Fibroblast of mammary gland (primary cell): ENCODE measurements at places on chromosomes 6 and 20.

GRCh38 chr6:14440940-14441781 is 323.6 kb downstream of the CD83 start:
- peak; percentile 44 for DNase-seq

DNA sequence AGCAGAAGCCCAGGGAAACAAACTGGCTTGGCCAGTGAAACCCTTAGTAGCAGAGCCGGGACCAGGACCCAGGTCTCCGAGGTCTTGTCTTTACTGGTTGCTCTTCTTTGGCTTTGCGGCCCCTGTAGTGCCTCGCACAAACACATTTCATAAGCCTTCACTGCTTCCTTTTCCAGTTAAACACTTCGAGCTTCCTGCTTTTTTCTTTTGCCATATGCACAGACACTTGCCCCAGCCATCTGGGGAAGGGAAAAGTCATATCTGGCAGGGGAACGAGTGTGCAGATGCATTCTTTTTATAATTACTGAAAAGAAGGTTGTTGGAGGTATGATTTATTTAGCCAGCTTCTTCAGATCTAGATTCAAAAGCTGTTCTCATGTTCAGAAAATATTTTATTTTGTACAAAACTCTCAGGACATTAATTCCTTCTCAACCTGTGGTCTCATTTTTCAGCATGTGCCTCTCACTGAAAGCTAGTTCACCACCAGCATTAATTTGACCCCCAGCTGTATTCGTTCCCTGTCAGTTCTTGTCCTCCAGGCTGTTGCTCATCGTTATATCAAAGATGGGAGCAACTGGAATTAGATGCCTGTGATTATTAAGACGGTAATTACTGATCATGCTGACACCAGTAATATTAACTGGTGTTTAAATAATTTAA is 19.2 kb downstream of the KLHL32 start:
- no peak for DNase-seq

DNA sequence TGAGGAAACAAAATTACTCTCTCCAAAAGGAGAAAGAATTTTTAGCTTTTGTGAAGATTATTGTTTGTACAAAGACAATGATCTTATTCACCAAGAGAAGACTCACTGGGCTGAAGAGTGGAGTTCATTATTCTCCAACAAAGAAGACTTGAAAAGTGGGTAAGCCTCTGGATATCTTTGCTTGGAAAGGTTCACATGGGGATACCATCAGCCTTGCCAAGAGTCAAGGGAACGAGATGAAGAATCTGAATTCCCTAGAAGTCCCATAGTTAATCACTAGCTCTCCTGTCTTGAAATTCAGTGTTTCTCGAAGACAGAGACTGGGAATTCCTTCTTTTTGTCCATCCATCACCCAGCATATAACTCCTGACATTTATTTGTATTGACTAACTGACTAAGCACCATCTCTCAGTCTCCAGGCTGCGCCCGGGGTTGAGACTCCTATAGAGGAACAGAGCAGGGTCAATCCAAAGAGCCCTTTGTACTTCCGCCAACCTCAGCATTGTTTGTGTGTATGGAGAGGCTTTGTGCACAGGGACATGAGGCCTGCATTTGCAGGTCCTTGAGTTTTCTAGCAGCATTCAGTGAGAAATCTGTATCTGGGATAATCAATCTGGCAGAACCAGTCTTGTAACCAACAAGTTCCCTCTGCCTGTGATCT is 461.9 kb downstream of the KIF16B start:
- no peak for DNase-seq

DNA sequence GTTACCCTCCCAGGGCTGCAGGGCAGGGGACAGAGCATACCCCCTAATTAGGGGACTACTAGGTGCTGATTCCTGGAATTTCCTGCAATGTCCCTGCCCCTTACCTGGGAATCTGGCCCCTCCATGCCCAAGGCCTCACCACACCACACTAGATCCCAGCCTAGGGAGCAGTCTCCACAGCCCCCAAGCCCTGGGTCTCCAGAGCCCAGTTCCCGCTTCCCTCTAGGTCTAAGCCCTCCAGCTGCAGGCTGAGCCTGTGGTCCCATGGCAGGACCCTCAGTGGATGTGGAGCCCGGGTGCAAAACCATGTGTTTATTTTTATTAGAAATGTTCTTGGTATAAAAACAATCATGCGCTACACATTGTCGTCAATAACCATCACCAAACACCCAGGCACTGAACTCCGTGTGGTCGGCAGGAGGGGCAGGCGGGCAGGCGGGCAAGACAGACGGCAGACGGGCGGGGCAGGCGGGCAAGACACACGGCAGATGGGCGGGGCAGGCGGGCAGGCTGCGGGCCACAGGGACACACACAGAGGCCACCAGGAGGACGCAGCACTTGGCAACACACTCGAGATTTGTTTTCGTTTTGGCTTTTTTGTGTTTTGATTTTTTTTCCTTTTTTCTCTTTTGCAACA is 124.2 kb downstream of the GRM4 start:
- no peak for DNase-seq

GRCh38 chr6:167689751-167690150 is 137.0 kb upstream of the AFDN start:
- DNase-seq, result no peak

- no peak for DNase-seq
Observed at GRCh38 chr20:19129976-19130612, 82.3 kb upstream of the SLC24A3 start.

- peak; percentile 23 for DNase-seq
Observed at GRCh38 chr6:50602292-50602691, 111.0 kb upstream of the TFAP2D start.

- DNase-seq, result peak; percentile 26
Observed at GRCh38 chr6:139882977-139883728, 508.7 kb upstream of the CITED2 start.

GRCh38 chr6:74705451-74705850 is 500.4 kb downstream of the COL12A1 start:
- DNase-seq, result peak; percentile 9

- DNase-seq, result no peak
Observed at GRCh38 chr6:168078175-168078942, 653 bp downstream of the FRMD1 start.

DNA sequence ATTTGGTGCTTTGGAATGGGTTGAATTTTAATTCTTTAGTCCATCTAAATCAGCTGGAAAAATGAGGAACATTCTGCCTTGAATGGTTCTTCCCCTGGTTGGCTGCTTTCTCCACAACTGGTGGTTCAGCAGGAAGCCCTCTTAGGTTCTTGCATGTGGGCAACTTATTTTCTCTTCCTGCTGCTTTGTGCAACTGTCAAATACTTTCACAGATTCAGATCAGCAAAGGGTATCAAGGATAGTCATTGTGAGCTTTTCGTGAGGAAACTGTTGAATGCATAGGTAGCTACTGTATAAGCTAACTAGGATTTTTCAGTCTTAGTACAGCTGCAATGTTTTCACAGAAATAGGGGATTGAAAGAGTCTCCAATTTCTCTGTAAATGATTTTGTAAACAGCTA is 72.9 kb upstream of the MRAP2 start:
- no peak for DNase-seq

GRCh38 chr6:53115741-53116140 is 32.9 kb downstream of the GCM1 start:
- DNase-seq, result no peak

DNA sequence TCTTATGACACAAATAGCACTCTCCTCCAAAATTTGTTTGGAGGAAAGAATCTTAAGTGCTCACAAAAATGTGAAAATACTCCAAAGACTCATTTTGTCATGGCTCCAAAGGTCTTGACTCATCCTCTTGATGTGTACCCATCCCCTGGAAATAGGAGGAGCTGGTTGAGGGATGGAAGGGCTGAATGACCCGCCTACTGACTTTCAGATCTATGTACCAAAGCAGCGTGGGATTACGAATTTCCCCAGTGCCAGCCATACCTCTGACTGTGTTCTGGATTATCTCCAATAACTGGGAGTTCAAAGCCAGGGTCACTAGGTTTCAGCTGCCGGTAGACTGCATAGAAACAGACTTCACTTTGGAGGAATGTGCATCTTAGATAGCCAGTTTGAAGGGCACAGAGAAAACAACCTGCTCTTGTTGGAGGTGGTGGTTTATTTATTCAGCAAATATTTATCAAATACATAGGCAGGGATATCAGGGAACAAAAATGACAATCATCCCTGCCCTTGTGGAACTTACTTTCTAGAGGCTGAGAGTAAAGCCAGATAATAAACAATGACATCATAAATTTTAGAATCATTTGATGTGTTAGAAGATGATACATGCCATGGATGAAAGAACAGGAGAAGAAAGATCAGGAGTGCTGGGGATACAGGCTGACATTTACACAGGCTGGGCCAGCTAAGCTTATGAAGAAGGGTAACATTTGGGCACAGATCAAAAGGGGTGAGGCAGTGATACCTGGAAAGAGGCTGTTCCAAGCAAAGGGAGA is 246.6 kb downstream of the TBXT start:
- peak; percentile 1 for DNase-seq
